ENCODE measurements at places on chromosomes 5 and 9.
A peak's percentile ranks its signal among the peaks of the same experiment; 100 is the strongest.

DNA sequence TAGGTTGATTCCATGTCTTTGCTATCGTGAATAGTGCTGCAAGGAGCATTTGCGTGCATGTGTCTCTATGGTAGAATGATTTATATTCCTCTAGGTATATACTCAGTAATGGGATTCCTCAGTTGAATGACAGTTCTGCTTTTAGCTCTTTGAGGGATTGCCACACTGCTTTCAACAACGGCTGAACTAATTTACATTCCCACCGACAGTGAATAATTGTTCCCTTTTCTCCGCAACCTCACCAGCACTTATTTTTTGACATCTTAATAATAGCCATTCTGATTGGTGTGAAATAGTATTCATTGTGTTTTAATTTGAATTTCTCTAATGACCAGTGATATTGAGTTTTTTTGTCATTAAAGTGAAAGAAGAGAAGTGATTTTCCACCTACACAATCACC lies 18.5 kb downstream of the IFNA5 start:
- no peak for DNase-seq

DNA sequence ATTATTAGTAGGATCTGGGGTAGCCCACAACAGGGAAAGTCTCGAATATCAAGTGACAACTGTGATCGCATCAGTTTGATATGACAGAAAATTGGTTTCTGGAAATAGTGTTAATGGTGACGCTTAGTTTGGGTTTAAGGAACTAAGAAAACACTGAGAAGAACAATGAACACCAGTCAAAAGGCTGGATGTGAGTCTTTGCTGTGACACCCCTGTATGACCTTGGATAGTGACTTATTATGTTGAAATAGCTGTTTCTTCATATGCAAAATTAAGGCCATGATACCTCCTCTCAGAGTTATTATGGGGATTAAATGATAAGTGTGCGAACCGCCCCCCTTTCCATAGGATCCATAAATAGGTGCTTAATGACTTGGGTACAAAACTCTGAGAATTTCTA lies 926 bp downstream of the DNAJC25 start:
- no peak for DNase-seq

DNA sequence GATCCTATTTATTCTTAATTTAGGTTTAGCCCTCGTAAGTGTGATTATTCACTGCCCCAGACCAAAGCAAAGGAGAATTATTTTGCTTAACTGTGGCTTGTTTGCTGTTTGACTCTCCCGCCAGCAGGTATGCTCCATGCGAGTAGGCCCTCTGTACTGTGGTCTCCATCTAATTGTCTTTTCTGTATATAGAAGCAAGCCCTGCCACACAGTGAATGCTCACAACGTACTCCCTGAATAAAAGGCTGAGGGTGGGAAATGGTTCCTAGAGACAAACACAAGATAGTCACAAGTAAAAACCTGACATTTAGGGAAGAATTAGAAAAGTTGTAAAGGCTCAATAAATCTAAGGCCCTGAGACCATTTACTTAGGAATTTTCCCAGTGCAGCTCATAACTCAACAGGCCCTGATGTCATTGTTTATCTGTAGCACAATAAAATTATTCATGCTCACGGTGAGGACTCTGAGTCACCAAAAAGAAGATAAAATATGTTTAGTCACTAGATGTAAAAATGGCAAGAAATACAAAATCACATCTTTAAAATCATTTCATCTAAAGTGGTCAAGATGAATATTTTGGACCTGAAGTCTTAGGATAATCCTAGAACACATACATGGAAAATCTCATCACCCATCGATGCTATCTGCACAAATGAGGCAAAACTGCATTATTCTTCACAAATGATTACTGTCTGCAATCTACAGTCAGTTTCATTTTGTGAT lies 473.2 kb downstream of the ENC1 start:
- no peak for DNase-seq

GRCh38 chr5:150503977-150504620 lies 3.8 kb upstream of the NDST1 start:
- DNase-seq, result peak; percentile 80

DNA sequence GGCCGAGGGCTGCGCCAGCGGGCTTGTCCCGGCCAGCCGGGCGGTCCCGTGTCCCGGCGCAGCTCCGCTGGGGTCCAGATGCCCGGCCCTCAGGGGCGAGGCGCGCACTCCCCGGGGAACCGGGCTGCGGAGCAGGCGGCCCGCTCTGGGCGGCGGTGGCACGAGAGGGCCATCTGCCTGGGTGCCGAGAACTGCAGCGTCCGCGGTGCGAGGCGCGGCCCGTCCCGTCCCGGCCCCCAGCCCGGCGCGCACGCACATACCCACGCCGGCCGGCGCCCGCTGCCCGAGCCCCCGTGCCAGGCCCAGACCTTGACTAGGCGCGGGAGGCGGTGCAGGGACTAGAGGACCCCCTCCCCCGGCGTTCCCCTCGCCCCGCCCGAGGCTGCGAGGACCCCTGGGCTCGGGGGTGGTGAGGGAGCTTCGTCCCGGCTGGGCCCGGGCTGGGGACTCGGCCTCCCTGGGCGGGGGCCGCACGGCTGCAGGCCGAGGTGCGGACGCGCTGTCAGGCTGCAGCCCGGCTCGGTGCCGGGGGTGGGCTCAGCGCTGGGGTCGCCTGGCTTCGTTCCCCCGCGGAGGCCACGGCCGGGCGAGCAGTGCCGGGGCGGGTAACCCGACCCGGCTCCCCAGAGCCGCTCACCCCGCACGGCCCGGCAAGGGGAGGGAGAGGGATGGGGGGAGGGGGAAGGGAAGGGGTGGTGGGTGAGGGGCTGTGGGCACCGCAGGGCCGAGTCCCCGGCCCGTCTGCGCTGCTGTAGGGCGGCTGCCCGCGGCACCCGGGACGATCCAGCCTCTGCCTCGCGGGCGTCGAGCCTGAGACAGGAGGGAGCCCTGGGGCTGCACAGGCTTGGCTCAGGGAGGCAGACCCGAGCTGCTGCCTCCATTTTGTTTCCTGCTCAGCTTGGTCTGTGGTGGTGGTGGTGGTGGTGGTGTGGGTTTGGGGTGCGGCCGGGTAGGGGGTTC lies 1.2 kb upstream of the NSD1 start:
- peak; percentile 41 for DNase-seq

- DNase-seq, result peak; percentile 20
These were observed 28.0 kb downstream of the NCS1 start for GRCh38 chr9:130200038-130200849.

- DNase-seq, result no peak
These were observed 39.9 kb upstream of the CTSL start for GRCh38 chr9:87685871-87686519.

DNA sequence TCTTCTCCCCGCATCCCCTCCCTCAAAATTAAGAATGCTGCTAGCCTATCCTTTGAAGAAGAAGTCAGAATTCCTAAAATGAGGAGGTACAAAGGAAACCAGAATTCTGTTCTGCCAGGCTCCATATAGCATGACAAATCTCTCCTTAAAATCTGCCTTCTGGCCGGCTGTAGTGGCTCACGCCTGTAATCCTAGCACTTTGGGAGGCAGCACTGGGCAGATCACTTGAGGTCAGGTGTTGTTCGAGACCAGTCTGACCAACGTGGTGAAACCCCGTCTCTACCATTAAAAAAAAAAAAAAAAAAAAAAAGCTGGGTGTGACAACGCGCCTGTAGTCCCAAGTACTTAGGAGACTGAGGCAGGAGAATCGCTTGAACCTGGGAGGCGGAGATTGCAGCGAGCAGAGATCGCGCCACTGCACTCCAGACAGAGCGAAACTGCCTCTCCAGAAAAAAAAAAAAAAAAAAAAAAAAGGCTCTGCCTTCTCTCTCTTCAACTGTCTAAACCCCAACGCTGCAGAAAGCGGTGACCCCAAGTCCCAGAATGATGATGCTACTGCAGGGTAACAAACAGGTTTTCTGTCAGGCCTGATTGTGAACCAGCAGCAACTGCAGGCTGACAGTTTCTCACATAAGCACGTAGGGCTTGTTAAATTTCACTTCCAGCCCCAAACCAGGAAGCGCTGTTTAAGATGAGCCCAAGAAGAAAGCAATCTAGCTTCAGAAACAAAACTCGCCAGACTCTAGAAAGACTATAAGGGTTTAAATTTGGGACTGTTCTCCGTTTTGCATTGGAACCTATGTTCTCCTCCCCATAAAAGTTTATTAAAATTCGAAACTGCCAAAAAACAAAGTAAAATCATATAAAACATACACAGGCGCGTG lies 963 bp upstream of the CAST start:
- peak; percentile 72 for DNase-seq

DNA sequence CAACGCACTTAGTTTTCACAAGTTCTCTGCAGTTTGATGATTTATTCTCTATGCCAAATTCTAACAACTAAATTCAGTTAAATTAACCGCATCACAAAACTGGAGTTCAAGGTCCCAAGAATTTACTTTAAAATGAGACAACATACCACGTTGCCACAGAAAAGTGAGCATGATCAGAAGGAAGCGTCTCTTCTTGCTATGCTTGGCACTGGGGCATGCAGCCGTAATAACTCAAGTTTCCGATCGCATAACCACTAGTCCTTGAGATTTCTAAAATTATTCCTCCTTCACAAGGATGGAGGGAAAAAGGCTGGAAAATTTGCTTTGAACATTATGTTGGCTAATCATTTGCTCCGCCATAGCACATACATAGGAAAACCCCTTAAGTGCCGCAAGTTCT lies 13.9 kb downstream of the NFIB start:
- no peak for DNase-seq

GRCh38 chr9:16092142-16093091 lies 539.6 kb downstream of the CCDC171 start:
- DNase-seq, result no peak

- no peak for DNase-seq
These were observed 169.5 kb upstream of the OR13F1 start for GRCh38 chr9:104334549-104334948.
